ENCODE measurements at places on chromosomes 11 and 22.

DNA sequence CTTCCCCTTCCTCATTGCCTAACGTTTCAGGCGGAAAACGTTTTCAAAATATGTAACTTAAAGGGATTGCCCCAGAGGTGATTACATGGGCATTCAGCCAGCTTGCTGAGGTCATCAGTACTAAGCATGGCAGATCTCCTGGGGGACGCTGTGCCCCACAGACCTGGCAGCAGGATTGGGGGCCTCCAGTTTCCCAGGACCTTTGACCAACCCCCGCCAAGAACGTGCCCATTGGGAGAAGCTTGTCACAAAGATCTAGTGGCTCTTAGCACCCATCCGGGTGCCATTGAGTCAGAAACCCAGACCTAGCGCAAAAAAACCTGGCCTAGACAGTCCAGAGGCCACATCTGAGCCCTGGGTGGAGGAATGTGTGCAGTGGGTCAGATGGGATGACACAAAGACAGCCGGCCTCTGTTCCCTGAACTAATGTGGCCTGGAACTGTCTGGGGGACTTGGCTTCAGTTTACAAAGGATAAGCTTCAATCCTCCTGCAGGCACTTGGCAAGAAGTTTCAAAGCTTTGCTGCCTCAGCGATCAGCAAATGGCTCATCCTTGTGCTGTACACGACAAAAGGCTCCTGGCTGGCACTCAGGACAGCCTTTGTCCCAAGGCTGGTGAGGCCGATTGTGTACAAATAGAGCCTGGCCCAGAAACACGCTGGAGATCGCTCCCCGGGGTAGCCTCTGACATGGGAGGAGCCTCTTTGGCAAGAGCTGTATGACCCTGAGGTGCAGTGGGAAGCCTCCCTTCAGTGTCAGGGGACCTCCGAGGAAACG is 9.5 kb downstream of the C1QTNF6 start:
- no peak for DNase-seq

- no peak for DNase-seq
These were observed 37.1 kb downstream of the BCR start for GRCh38 chr22:23217171-23218052.

DNA sequence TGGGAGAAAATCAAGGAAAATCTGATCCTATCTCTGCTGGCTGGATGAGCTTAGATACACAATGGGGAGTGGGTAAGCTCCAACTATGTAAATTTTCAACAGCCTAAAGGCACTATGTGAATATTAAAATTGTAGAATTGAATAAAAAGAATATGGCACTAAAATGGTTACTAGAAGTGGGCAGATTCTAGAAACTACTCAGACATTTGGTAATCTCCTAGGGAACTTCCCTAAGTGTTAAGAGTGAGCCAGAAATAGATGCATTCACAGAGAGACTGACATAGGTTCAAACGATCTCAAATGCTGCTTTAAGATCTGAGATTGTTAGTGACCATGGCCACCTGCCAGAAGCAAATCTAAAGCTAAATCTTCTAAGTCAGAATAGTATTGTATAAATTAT is 4.3 kb upstream of the OR52E1 start:
- no peak for DNase-seq

GRCh38 chr11:108584973-108585372 is 8.6 kb downstream of the EXPH5 start:
- DNase-seq: no peak

DNA sequence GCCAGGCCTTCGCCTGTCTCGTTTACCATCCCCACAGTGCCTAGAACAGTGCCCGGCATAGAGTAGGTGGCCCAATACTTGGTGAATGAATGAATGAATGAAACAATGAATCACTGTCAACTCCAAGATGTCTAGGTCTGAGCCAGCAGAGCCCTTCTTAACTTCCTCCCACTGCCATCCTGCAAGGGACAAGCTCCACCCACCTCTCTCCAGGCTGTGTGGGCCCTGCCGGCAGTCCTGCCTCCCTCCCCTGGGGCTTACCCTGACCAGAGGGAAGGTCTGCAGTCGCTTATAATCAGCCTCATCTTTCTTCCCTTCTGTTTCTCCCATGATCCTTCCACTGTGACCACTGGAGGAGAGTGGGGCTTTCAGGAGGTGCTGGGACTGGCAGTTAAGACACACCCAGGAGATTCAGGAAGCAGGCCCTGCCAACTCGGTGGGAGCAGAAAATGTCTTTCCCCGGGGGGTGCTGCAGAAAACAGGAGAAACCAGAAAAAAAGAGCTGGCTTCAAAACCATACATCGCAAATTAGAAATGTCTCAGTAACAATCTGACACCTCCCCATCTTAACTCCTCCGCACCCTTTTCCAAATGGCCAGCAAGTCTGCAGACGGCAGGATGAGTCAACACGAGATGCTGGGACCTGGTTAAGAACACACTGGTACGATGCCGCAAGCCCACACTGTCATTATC is 11.4 kb downstream of the DNAL4 start:
- no peak for DNase-seq

GRCh38 chr11:66956689-66957290 is 1.4 kb downstream of the PC start:
- no peak for DNase-seq

DNA sequence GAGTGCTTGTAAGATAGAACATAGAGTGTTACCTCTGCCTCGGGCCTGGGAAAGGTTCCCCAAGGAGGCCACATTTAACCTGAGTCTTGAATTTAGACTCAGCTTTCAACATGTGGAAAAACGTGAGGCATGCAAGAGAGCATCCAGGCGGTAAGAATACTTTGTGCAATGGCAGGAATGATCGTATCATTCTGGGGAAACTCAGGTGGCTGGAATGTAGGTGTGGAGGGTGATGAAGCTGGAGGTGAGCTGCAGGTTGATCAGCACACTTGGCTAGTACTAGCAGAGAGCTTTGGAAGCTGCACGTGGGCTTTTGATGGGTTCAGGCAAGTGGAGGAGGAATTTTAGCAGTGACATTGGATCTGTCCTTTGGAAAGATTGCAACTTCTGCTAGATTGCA is 270.3 kb upstream of the RAG2 start:
- DNase-seq: no peak

- no peak for DNase-seq
These were observed 99.4 kb upstream of the PITPNB start for GRCh38 chr22:28018461-28018927.

- no peak for DNase-seq
These were observed 15.4 kb downstream of the LRP5 start for GRCh38 chr11:68327586-68328370.

DNA sequence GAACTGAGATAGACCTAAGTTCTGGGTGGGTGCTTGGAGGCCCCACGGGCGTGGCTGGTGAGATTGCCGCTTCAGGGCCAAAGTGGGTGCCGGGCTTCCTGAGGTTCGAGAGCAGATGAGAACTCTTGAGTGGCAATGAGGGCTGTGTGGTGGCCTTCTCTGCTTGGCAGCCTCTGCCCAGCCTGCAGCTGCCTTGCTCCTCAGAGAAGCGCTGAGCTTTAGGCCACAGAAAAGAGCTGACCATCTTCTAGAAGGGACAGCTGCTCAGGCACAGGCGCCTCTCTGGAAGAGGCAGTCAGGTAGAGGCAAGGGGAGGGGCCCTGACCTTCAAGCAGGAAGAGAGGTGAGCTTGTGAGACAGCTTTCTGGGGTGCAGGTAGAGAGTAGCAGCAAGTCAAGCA is 72.8 kb downstream of the MED15 start:
- no peak for DNase-seq

GRCh38 chr22:19606332-19607191 is 82.4 kb upstream of the CLDN5 start:
- no peak for DNase-seq

DNA sequence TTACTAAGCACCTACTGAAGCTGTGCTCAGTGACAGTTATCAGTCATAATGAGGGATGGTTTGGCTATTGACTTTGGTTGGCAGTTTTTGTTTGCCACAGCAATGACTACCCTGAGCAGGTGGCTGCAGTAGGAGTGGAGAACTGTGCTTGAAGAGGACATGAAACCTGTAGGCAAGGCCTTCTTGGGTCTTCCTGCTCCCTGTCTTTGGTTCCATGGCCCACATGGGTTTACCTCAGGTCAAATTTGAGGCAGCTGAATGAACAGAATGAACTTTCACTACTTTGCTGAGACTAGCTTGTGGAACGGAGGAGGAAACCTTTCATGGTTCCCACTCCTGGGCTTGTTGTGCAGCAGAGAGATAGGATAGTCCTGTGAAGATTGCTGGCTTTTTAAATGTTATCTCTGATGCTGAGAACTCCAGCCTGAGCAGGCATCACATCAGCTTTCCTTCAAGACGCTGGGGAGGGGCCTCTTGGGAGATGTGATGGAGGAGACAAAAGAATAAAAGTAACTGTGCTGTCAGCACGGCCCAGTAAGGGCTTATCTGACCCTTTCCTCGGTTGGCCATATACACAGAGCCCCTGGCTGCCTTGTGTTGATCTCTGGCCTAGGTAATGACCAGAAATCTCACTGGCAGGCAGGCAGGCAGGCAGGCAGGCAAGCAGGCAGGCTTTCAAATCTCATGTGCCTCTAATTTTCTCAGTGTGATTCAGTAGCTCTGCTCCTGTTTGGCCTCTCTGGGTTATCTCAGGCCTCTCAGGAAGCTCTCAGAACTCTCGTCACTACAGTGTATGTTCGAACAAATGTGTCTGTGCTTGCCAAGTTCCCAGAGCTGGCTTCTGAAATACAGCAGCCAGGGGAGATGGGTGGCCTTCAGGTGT is 12.0 kb downstream of the STIM1 start:
- DNase-seq: no peak

DNA sequence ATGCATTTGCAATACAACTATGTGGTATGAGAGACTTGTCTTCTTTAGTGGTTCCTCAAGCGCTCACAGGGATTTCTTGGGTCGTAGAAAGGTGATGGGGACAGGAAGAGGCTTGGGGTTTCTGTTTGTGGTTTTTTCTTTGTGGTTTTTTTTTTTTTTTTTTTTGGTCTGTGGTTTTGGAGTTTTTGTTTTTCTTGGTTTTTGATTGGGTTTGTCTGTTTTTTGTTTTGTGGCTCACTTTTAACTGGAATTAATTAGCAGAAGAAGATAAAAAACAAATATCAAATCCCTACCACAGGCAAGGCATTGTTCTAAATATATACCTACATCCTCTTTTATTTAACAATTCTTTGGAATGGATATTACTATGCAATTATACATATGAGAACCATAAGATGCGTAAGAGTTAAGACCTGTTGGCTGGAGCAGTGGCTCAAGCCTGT is 5.5 kb downstream of the TTC28 start:
- DNase-seq: no peak

DNA sequence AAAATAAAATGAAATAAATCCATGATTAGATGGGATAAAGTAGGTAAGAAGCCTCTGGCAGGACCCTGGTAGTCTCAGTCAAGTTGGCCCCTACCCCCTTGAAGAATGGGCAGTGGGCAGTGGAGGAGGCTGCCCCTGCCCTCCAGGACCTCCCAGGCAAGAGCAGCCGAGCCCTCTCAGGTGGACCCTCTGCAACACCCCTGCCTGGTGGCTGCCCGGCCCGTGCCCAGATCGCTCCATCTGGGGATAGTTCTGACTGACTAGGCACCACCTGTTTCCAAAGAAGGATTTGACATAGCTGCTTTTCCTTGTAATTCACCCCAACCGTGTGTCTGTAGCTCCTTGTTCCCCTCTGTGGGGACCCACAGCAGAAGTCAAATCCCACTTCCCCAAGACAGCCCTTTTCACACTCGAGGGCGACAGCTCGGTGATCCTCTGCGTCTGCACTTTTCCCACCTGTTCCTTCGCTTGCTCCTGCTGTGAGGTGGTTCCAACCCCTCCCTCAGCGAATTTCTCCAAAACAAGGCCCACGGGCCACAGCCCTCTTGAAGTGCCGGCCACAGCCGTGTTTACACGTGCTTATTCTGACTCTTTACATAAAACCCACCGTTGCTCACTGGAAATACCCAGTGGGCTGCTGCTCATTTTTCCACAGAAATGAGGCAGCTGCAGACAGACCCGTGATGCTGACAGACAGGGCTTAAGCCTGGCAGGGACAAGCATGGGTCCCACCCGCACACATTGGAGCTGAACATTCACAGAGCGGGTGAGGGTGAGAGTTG is 5.5 kb upstream of the TMPRSS13 start:
- DNase-seq: no peak

Measured in hematopoietic multipotent progenitor cell treated with erythropoietin and hydrocortisone succinate and interleukin-3 and kit ligand, for 15 days (in vitro differentiated cells).